Esophagus mucosa (tissue), 1 donor: ENCODE measurements at places on chromosomes 13 and 19.
A peak's percentile ranks its signal among the peaks of the same experiment; 100 is the strongest.

- peak; percentile 25 for ATAC-seq
These were observed 17.9 kb upstream of the EPHX3 start for GRCh38 chr19:15249972-15250639.

- no peak for ATAC-seq
These were observed 773.2 kb upstream of the SLC10A2 start for GRCh38 chr13:103839460-103839859.

- ATAC-seq, result no peak
These were observed 502.7 kb downstream of the FGF9 start for GRCh38 chr13:22173610-22174009.

- ATAC-seq, result no peak
These were observed 120.7 kb upstream of the SOX1 start for GRCh38 chr13:111946214-111946613.

DNA sequence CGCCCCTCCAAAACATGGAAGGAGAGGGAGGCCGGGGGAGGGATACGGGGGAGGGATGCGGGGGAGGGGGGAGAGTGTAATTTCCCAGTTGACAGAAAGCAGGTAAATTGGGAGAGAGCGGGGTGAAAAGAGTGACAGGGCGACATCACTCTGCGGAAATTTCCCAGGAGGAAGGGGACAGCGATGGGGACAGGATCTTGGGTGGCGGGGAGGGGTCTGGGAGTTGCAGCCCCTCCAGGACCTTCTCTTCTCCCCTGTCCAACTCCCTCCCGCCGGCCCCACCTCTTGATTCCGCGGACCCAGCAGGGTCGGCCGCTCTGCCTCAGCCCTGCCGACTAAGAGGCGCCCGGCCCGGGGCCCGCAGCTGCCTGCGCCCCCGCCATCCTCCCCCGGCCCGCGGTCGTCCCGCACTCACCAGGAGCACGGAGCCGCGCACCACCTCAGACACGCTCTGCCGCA lies 108.0 kb upstream of the DOCK9 start:
- ATAC-seq, result no peak

GRCh38 chr19:7870571-7871436 lies 3.4 kb downstream of the PRR36 start:
- ATAC-seq, result peak; percentile 12

DNA sequence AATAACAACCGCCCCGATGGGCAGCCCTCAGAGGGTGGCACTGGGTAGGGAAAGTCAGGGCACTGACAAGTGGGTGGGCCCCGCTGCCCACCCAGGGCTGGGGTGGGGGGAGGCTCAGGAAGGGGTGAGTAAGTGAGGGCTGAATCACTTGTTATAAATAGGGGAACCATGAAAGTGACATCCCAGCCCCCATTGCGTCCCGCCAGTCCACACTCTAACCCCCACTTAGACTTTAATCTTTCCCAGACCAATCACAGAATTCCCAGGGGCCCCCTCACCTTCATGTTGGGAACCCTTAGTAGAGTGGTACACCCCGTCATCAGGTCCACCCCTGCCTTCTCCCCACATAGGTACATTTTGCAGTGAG lies 37.0 kb upstream of the NANOS3 start:
- ATAC-seq, result peak; percentile 0

- no peak for ATAC-seq
These were observed 420.3 kb downstream of the PCDH17 start for GRCh38 chr13:58051807-58052375.

GRCh38 chr19:51488491-51488890 lies 10.2 kb downstream of the CEACAM18 start:
- no peak for ATAC-seq

GRCh38 chr13:98878486-98879126 lies 99.3 kb downstream of the DOCK9 start:
- no peak for ATAC-seq

GRCh38 chr19:982567-983170 lies 1.5 kb upstream of the WDR18 start:
- ATAC-seq, result peak; percentile 70

GRCh38 chr19:35534803-35535480 lies 1.7 kb downstream of the GAPDHS start:
- no peak for ATAC-seq

DNA sequence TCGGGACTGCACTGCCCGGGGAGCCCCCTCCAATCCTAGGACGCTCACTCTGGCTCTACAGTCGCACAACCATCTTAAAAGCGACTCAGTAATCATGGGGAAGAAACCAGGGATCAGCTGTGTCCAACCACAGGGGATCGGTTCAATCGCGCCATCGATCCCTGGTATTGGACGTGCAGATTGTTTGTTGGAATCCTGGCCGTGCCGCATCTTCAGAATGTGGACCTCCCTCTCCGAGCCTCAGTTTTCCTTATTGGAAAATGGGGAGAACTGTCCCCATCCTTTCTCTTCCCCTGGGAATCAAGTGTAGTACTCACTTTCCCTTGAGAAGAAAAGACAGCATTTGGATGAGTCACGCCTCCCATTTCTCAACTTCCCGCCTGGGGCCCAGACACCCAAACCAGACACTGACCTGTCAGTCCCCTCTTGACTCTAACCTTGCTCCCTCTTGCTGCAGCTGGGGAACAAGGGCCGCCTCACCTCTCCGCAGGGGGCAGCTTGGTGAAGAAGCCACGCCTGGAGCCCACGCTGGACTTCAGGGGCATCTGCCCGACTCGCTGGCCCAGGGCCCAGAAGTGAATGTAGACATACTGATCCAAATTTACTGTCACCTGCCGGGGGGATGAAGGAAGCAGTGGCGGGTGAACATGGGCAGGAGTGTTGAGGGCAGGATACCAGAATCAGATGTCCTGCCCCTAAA lies 17.6 kb downstream of the EMP3 start:
- ATAC-seq, result no peak

DNA sequence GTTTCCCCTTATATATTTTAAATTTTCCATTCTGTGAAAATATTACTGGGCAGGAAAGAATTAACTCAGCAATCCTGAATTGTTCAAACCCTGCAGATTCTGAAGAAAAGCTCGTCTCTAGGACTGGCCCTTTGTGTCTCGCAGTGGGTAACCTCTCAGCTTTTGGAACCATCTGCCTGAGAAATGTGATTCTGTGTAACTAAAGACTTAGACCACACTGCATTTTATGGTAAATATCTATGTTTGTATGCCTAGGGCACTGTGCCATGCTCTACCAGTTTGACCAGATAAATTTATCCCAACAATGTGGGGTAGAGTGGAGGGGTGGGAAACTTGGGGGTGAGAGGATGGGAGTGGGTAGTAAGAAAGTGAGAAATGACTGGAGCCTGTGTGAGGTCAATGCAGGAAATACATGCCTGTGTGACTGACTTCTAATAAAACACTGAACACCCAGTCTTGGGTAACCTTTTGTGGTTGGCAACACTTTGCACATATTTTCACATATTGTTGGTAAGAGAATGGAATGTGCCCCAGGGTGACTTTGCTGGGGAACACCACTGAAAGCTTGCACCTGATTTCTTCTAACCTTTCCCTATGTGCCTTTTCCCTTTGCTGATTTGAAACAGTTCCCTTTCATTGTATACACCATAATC lies 1181.9 kb downstream of the OLFM4 start:
- peak; percentile 78 for ATAC-seq

DNA sequence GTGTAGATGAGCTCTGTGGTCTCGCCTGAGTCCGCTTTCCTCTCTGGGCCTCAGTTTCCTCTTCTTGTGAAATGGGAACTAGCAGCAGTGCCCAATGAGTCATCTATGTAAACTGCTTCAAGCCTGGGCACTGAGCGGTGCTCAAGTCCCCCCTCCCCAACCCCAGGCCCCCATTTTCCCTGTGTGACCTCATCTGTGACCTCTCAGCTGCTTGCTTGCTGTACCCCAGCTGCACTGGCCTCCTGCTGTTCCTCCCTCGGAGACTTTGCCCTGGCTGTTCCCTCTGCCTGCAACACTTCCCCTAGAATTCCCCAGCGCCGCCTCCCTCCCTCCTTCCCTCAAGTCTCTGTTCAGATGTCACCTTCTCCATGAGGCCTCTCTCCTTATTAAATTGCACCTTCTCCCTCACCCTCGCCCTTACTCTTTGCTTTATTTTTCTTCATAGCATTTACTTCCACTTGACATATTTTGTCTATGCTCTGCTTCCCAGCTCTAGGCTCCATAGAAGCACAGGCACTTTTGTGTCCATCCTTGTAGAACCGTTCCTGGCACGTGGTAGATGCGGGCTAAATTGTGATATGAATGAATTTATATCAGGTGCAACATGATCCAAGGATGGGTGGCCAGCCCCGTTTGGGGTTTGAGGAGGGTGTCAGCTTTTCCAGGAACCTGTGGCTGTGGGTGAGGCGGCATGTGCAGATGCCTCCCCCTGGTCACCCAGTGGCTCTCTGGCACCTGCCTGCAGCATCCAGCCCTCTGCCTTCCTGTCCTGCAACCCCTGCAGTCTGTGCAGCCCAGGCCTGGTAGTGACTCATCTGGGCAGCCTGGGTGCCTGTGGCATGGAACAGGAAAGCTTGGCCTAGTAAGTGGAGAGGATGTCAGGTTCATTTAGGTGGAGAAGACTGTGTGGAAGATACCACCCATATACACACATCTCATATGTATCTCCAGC lies 26.3 kb downstream of the SIPA1L3 start:
- peak; percentile 44 for ATAC-seq

- ATAC-seq, result no peak
These were observed 233.8 kb downstream of the SLC7A1 start for GRCh38 chr13:29361716-29362115.

GRCh38 chr13:39602277-39602613 lies 748 bp downstream of the LHFPL6 start:
- ATAC-seq, result no peak

- ATAC-seq, result peak; percentile 29
These were observed 56.0 kb upstream of the DOCK9 start for GRCh38 chr13:99033814-99034213.

DNA sequence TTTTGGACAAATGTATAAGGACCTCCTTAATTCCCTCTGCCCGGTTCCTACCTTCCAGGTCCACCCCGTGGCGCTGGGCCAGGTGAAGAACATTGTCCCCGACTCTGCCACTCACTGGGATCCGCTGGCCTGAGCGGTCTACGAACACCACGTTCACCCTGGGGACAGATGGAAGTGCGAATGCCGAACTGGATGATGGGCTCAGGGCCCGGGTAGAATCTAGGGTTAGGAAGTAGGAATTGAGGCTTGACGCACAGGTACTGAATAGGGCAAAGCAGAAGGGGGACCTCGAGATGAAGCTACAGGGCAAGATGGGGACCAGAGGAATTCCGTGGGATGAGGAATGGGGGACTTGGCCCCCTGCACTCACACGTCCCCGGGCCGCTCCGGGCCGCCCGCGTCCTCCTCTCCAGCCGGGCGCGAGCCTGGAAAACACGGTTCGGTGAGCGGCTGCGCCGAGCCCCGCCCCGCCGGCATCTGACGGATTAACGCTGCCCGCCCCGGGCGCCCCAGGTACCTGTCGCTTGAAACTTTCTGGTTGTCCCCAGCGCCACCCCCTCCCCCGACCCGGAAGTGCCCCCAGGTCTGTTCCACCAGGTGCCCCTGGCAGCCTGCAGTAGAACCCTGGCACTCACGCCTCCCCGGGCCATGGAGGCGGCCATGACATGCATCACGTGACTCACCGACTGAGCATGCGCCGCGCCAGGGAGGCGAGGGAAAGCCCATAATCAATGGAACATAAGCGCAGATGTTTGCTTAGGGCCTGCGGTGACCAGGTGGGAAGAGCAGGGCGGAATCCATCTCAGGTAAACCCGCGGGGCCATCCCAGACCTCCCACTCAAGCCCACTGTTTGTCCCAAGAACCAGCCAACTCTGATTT lies at the start of gene FDX2:
Gene FDX2, minus strand, starts transcription at position 681 of the 880 bp plus-strand sequence. Its CDS starts 19 bp downstream, at position 662.
- peak; percentile 82 for ATAC-seq

DNA sequence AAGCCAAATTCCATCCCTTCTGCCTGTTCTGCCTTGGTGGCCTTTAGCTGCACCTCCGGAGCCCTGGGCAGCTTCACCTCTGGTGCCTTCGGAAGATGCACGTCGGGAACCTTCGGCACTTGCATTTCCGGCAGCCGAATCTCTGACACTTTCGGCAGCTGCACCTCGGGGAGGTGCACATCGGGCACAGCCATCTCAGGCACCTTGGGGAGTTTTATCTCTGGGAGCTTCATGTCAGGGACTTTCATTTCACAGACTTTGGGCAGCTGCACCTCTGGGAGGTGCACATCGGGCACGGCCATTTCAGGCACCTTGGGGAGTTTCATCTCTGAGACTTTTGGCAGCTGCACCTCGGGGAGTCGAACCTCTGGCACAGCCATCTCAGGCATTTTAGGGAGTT lies 6.0 kb upstream of the HIPK4 start:
- no peak for ATAC-seq

DNA sequence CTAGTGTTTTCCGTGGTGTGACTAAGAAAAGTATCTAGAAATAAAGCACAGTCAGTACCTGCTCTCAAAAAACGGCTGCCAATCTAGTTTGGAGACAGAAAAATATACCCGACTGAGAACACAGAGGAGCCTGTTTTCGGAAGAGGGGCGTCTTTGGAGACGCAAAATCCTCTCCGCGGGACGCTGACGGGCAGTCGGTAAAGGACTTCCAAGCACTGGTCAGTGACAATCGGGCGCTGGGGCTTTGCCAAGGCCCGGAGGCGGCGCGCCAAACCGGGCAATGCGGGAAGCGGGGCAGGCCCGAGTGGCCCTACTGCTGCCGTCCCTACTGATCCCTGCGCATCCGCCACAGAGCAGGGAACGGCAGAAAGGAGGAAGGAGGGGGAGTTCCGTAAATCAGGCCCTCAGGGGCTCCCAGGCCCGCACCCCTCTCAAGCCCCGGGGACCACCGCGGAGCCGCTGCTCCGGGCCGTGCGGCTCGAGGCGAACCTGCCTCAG lies 588 bp upstream of the DPY19L3 start:
- peak; percentile 27 for ATAC-seq

- ATAC-seq, result no peak
These were observed 29.7 kb downstream of the MLLT1 start for GRCh38 chr19:6250024-6250615.

GRCh38 chr19:21158523-21159135 lies 16.8 kb downstream of the ZNF431 start:
- ATAC-seq, result no peak

DNA sequence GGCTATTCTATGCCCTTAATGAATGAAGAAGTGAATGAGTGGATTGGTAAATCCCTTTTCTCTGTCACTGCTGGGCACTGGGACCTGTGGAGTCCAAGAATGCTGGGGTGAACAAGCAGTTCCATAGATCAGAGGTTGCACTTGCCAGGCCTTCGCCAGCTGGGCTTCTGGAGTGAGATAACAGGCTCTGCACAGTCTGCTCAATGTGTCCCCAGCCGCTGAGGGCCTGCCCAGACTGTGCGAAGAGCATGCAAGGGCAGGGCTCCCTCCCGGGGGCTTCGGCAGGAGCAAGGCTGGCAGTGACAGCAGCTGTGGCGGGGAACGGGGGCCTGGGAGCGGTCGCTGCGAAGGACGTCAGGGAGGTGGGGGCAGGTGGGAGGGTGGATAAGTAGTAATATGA lies 51.3 kb downstream of the ZNF536 start:
- no peak for ATAC-seq

GRCh38 chr19:43599635-43600295 lies 3.4 kb downstream of the ZNF576 start:
- ATAC-seq, result no peak

DNA sequence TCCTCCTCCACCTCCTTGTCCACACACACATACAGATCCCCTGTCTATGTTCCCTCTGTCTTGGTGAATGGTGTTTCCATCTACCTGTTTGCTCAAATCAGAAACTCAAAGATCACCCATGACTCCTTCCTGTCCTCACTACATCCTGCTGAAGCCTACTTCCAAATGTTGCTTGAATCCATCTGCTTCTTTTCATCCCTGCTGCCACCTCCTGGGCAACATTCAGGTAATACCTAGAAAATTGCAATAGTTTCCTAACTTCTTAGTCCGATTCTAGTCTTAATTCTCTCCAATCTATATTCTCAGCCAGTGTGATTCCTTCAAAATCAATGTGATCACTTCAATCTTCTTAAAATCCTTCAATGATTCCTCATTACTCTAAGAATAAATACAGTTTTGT lies 155.5 kb upstream of the STARD13 start:
- ATAC-seq, result no peak
